ENCODE measurements at places on chromosomes 16 and 17. TPM values are rescaled to one million over a fixed set of nuclear protein-coding genes. Genes with fewer than 3 reads are reported as not detected.

GAS7 gene
- 22.2 TPM for total RNA-seq

DCTN5 gene
- 22.5 TPM for total RNA-seq

OMG gene
- 3.9 TPM for total RNA-seq

MYBBP1A gene
- total RNA-seq: 55.8 TPM

SOX8 gene
- 0.33 TPM for total RNA-seq

SLC6A4 gene
- 23.8 TPM for total RNA-seq

ARHGAP44 gene
- total RNA-seq: 2.3 TPM

SEPTIN1 gene
- not detected for total RNA-seq

RSAD1 gene
- 25.8 TPM for total RNA-seq

CAMKK1 gene
- 8.3 TPM for total RNA-seq

DPEP3 gene
- total RNA-seq: not detected

MYH2 gene
- total RNA-seq: not detected

IRX3 gene
- 1.8 TPM for total RNA-seq

DCXR gene
- 29.3 TPM for total RNA-seq

RNF157 gene
- 0.18 TPM for total RNA-seq

WDR45B gene
- total RNA-seq: 32.0 TPM

CACNG3 gene
- not detected for total RNA-seq

SNAI3 gene
- total RNA-seq: not detected

C17orf67 gene
- total RNA-seq: 0.99 TPM

TAOK2 gene
- total RNA-seq: 44.6 TPM

KRTAP9-1 gene
- not detected for total RNA-seq
